ENCODE measurements at places on chromosomes 16 and 17. TPM values are rescaled to one million over a fixed set of nuclear protein-coding genes. Genes with fewer than 3 reads are reported as not detected.

RPL19 gene
- 3,102 TPM for total RNA-seq

NOL3 gene
- total RNA-seq = 6.1 TPM

TMC8 gene
- total RNA-seq = 136 TPM

DNA sequence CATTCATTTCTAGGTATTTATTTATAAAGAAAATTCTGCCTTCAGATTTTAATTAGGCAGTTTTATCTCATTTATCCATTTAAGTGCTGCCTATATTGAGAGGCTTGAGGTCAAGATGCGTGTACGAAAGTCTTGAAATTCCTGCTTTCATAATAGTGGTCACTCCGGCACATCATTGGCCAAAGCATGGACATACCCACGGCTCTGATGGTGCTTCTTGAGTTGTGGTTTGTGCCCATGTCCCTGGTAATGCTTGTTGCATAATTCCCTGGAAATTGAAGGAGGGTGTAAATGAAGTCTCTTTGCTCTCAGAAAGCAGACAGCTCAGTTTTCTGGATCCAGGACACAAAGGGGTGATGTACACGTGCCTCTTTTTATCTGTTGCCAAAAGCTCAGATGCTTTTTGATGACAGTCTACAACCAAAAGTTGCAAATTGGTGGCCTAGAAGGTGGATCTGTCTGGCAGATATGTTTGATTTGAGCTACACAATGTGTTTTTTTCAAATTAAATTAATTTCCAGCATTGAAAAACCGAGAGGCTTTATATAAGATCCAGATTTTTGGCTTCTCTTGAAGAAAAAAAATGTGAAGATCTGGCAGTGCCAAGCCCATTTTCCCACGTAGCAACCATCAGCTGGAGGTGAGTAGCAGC is 94.4 kb downstream of the SHISA9 start:
- no peak overlapping the region for H3K27ac ChIP-seq
- DNase-seq = no peak
- H3K4me3 ChIP-seq = no peak overlapping the region
- no peaks in the 10 kb centered on the region for H3K36me3 ChIP-seq
- no peaks in the 10 kb centered on the region for H3K4me1 ChIP-seq

GRCh38 chr16:66273053-66273452 is 93.4 kb upstream of the CDH5 start:
- DNase-seq = no peak
- no peak overlapping the region for H3K4me3 ChIP-seq
- peaks cover 34% of the 10 kb centered on the region for H3K27me3 ChIP-seq
- peaks cover 5% of the 10 kb centered on the region for H3K4me1 ChIP-seq

DNA sequence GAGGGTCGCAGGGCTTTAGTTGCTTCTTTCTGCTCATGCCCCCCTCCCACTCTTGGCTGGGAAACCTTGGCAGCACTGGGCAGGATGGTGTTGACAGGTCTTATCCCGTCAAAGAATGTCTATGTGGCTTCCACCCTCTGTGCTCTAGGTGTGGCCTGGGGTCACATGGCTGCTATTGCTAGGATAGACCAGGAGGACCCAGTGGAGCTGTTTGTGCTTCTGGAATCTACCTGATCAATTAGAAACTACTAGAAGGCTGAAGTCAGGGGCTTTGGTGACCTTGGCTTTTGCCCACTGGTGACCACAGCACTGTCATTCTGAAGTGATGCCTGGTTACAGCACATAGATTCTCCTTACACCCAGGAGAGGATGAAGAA is 105.8 kb downstream of the CMIP start:
- peaks cover 27% of the 10 kb centered on the region for H3K4me1 ChIP-seq
- no peak overlapping the region for H3K27ac ChIP-seq
- no peaks in the 10 kb centered on the region for H3K27me3 ChIP-seq
- no peak for DNase-seq
- peaks cover 2% of the 10 kb centered on the region for H3K36me3 ChIP-seq

DNA sequence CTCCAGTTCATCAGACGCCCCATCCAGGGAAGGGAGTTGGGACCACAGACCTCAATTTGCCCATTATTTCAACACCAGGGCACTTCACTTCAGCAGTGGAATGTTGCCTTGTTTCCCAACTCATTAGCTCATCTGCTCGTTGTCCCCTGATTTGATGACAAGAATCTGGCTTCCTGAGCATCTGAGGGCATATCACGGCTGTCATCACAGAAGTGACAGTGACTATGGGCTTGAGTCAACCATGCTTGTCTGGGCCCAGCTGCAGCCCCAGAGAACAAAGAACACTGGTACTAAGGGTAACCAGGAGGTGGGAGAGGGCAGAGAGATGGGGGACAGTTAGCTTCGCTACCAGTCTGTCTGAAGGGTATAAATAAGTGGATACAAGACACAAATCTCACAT is 266.0 kb upstream of the SDK2 start:
- H3K27me3 ChIP-seq = peaks cover 30% of the 10 kb centered on the region
- no peak overlapping the region for H3K4me3 ChIP-seq
- H3K4me1 ChIP-seq = no peaks in the 10 kb centered on the region
- no peak for DNase-seq
- H3K36me3 ChIP-seq = peaks cover 2% of the 10 kb centered on the region
- no peak overlapping the region for H3K27ac ChIP-seq

GRCh38 chr16:84414789-84415326 is 46.5 kb downstream of the ATP2C2 start:
- no peak overlapping the region for H3K27ac ChIP-seq
- H3K36me3 ChIP-seq = no peaks in the 10 kb centered on the region
- H3K4me1 ChIP-seq = no peaks in the 10 kb centered on the region
- H3K27me3 ChIP-seq = peaks cover 4% of the 10 kb centered on the region

DNA sequence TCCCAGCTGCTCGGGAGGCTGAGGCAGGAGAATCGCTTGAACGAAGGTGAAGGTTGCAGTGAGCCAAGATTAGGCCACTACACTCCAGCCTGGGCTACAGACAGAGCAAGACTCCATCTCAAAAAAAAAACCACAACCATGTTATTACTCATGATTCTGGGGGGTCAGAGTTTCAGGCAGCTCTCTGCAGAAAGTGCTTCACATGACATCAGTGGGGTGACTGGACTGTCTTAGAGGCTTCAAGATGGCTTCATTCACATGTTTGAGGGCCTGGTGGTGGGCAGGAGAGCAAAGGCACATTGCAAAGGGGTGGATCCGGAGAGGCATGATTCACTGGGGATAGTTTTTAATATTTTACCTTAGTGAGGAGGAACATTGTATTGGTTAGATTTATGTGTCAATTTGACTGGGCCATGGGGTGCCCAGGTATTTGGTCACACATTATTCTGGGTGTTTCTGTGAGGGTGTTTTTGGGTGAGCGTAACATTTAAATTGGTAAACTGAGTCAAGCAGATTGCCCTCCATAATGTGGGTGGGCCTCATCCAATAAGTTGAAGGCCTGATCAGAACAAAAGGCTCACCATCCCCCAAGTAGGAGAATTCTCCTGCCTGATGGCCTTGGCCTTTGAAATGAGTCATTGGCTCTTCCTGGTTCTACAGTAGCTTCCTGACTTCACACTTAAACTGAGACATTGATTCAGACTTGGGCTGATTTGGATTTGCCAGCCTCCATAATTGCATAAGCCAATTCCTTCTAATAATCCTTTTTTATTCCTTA is 109.8 kb downstream of the GOSR1 start:
- H3K27ac ChIP-seq = no peak overlapping the region
- H3K36me3 ChIP-seq = no peaks in the 10 kb centered on the region
- no peak for DNase-seq
- H3K27me3 ChIP-seq = no peaks in the 10 kb centered on the region

- H3K27ac ChIP-seq = no peak overlapping the region
- no peak overlapping the region for H3K4me3 ChIP-seq
- DNase-seq = no peak
- H3K36me3 ChIP-seq = peaks cover 6% of the 10 kb centered on the region
Measured at GRCh38 chr17:57308543-57309186, 52.3 kb downstream of the MSI2 start.

- peak overlapping the region; percentile 32 for H3K4me3 ChIP-seq
- peak; percentile 27 for DNase-seq
- peaks cover 51% of the 10 kb centered on the region for H3K36me3 ChIP-seq
- H3K4me1 ChIP-seq = peaks cover 52% of the 10 kb centered on the region
Measured at GRCh38 chr16:56944954-56945839, 13.3 kb downstream of the HERPUD1 start.

DNA sequence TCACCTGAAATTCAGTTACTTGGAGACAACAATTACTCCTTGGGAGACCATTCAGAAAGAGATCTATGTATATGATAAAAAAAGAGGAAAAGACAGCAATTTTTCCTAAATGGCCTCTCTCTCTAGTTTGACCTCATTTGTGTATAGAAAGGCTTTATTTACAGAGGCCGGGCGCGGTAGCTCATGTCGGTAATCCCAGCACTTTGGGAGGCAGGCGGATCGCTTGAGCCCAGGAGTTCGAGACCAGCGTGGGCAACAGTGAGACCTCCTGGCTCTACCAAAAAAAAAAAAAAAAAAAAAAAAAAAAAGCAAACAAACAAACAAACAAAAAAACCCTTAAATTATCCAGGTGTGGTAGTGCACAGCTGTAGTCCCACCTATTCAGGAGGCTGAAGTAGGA is 20.7 kb downstream of the GRB2 start:
- no peak overlapping the region for H3K4me3 ChIP-seq
- H3K27ac ChIP-seq = no peak overlapping the region
- no peak for DNase-seq
- no peaks in the 10 kb centered on the region for H3K27me3 ChIP-seq

- peak within 1 kb of the TSS; percentile 94 for H3K27ac ChIP-seq
- peak within 1 kb of the TSS; percentile 89 for H3K4me3 ChIP-seq
- peaks cover 24% of the 10 kb centered on the region for H3K36me3 ChIP-seq
- peaks cover 4% of the 10 kb centered on the region for H3K27me3 ChIP-seq
- peaks cover 65% of the 10 kb centered on the region for H3K4me1 ChIP-seq
- DNase-seq = peak; percentile 59
Measured at GRCh38 chr16:29820271-29820701, at the start of gene MVP. Gene MVP, plus strand, starts transcription at chr16:29820462. Its CDS starts 10,088 bp downstream, at chr16:29830550.

DNA sequence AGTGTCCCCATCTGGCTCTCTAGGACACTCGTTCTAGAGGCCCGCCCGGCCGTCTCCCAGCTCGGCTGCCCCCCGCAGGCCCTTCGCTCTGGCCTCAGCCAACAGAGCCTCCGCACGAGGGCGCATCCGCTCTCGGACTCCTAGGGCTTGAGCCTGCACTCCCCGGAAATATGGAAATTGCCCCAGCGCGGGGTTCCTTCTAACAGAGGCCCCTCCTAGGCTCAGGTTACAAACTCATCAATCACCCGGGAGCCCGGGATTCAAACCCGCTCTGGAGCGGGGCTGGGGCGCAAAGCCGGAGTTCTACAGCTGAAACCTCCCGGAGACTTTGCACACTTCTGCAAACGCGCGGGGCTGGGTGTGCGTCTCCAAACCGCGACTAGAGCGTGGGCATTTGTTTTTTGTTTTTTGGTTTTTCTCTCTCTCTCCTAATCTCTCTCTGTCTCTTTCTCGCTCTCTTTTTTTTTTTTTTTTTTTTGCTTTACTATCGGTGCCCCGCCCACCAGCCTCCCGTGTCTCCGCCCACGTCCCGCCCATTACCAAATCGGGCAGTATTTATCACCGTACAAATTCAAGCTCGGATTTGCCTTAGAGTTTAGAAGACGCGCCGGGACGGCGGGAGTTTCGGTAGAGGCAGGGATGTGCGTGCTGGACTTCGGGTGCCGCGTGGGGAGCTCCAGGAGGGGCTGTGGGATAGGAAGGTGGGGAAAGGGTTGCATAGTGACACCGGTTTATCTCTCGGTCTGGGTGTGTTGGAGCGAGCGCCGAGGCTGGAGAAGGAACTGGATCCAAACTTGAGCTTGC is 2.4 kb upstream of the FOXL1 start:
- H3K27me3 ChIP-seq = peaks cover 92% of the 10 kb centered on the region
- no peaks in the 10 kb centered on the region for H3K36me3 ChIP-seq
- DNase-seq = no peak
- H3K27ac ChIP-seq = no peak overlapping the region
- peaks cover 6% of the 10 kb centered on the region for H3K4me1 ChIP-seq
